ENCODE measurements at places on chromosomes 16 and 17.

GRCh38 chr17:67400193-67400592, 23.1 kb downstream of the PITPNC1 start:
- no peak for DNase-seq

DNA sequence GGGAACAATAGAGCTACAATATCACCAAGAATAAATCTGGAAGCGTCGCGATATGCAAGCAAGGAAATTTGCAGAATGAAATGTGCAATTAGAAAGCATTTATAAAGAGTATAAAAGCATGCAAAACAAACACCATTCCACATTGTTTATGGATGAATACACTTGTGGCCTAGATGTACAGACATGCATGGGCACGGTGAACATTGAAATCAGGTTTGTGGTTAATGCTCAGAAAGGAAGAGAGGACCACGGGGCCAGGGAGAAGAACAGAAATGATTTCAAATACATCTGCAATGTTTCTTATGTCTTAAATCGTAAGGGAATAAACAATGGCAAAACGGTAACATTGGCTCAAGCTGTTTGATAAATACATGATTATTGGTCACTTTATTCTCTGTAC, 235.9 kb downstream of the FOXL1 start:
- DNase-seq, result no peak

- no peak for DNase-seq
These were observed 14.2 kb upstream of the CCL1 start for GRCh38 chr17:34377078-34377823.

DNA sequence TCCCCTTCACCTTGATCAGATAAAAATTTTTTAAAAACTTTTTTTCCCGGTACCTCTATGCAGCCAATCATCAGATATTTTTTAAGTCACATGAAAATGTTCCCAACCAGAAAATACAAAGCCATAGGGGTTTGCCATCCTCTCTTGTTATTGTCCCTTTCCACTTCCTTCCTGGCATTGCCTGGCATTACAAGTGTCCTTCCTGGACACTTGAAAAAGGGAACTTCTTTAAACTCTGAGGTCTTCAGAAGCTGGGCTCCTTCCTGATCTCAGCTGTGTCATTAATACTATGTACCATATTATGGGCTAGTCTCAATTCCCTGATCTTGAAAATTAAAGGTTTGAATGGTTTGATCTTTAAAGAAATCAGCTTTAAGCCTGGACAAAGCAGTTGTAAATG, 64.9 kb downstream of the TEX14 start:
- DNase-seq, result no peak

- no peak for DNase-seq
These were observed 5.8 kb downstream of the ABCA10 start for GRCh38 chr17:69222707-69223258.

DNA sequence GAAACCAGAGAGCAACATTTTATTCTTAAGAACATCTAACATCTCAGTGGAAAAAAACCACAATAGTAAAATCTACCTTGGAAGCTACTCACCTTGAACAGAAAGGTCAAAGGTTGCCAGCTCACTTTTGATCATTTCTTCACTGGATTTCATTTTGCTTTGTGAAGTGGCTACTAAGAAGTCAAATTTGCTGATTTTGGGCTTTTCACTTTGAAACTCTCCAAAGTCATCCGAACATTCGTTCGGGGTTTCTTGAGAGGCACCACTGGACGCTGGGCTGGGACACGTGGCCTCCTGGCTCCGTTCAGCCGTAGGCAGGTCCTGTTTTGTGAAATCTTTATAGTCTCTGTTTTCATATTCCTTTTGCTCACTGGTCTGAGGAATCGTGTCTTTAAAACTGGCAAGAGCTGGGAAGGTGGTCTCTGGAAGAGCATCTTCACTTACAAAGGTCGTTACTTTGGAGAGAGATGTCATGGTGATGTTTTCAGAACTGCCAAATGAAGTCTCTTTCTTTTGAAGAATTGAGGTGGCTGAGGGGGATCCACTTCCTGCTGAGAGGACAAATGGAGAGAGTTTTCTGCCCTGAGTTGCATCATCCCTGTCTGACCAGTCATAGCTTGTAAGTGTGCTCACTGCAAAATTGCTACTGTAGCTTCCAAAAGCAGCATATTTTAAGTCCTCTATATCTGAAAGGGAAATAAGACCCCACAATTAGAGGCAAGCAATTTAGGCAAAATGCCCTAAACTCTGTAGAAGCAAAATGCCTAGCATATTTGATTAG, 52.4 kb downstream of the DUSP14 start:
- no peak for DNase-seq

DNA sequence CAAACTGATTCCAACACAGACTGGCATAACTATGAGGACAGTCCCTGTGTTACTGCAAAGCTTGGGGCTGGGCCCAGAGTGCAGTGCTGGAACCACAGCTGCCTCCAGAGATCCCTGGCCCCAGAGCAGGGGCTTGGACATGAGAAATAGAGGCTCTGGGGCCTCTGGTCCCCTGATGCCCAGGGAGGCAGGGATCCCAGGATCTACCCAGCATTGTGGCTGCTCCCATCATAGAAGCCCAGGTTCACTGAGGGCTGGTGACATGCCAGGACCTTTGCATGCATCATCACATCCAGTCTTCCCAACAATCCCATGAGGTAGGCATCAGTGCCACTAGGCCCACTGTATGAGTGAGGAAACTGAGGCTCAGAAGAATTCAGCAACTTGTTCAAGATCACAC, 95.8 kb downstream of the TMEM132E start:
- DNase-seq, result no peak

- no peak for DNase-seq
These were observed 74.5 kb downstream of the ABCC6 start for GRCh38 chr16:16148755-16149154.

- no peak for DNase-seq
These were observed 75.3 kb upstream of the TBC1D3K start for GRCh38 chr17:37848690-37849616.

GRCh38 chr17:386141-386876, 33.7 kb upstream of the RPH3AL start:
- no peak for DNase-seq

GRCh38 chr16:65119901-65120401, 1.9 kb downstream of the CDH11 start:
- DNase-seq, result no peak

DNA sequence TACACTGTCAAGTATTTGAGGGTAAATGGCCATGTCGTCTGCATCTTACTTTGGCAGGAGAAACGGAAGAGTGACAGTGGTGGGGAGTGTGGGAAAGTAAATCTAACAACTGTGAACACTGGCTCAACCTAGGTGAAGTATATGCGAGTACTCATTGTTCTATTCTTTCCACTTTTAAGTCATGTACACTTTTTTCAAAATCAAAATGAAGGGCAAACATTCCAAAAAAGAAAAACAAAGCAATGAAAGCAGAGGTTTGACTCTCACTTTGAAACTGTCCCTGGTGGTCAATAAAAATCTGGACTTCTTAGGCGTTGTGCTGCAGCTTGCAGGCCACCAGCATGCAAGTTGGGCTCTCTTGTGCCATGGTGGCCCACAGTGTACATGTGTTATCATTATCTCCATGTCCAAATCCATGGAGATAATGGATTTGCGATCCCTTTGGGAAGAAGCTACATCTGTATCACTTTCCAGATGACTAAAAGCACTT, 32.7 kb downstream of the STAT5B start:
- no peak for DNase-seq

- DNase-seq, result no peak
These were observed 873 bp downstream of the SETD1A start for GRCh38 chr16:30958175-30959079.

GRCh38 chr16:79721270-79721669, 120.7 kb upstream of the MAF start:
- DNase-seq, result no peak

GRCh38 chr16:49356728-49357488, 16.7 kb upstream of the C16orf78 start:
- no peak for DNase-seq

GRCh38 chr17:18997650-18998196, 6.8 kb downstream of the FAM83G start:
- DNase-seq, result no peak

DNA sequence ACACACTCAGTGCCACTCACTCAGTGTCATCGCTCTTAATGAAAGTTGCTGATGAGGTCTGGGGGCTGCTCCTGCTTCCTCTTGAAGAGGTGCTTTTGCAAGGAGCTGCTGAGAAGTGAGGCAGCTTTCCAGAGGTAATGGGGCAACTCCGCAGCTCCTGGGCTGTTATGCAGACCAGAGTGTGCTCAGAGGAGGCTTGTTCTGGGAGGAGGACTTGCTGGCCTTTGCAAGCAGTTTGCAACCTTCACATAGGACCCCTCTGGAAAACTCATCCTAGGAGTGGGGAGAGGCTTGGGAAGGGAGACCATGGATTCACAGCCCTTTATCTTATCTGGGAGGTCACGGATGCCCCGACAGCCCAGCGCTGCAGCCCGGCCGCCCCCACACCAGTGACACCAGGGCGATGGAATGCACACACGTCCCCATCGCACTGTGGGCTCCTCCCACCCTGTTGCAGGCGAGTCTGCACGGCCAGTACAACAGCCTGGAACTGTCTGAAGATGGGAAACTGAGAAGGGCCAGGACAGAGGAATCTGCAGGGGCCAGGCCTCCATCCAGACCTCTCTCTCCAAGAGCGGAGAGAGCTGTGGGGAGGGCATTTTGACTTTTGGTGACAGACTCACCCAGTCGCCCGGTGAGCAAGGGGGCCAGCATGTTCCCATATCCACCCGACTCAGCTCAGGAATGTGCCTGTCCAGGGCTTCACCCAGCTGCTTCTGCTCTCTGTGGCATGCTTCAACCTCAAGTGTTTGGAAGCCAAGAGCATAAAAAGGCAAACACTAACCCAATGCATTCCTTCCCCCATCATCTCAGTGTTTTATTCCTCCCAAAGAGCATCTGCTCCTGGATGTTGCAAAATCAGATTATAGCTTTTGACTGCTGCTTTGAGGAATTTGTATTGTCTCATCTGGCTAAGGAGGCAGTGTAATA, 78.6 kb upstream of the ZNF469 start:
- no peak for DNase-seq

DNA sequence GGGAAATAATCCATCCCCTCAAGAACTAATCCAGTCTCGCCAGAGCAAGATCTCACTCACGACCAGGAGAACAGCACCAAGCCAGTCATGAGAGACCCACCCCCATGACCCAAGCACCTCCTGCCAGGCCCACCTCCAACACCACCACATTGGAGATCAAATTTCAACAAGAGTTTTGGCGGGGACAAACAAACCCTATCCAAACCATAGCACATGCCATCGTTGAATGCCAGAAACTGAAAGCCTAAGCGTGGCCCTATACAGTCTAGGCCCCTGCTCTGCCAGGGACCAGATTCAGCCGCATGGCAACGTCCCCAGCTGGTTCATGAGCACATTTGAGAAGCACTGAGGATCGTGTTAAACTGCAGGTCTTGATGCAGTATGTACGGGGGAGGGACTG, 57.3 kb downstream of the AXIN2 start:
- DNase-seq, result no peak

GRCh38 chr16:23182679-23183542, at the start of gene SCNN1G:
SCNN1G (plus strand) TSS chr16:23182745; CDS start chr16:23186272, 3,527 bp downstream.
- no peak for DNase-seq

DNA sequence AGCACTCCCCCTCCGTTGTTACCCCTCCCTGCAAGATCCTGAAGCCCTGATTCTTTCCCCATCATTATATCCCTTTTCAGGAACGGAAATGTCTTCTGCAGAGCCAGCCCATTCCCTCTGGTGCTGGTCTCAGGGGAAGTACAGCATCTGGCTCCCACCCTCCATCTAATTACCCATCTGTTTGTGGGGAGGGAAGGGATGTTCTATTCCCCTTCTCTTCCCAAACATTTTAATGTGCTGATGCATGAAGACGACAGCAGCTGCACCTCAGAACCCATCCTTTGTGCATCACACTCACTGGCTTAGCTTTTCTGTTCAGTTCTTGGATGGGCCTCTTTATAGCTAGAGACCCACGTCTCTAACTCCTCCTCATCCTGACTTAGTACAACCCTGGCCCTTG, 367.2 kb downstream of the CDH13 start:
- DNase-seq, result no peak

DNA sequence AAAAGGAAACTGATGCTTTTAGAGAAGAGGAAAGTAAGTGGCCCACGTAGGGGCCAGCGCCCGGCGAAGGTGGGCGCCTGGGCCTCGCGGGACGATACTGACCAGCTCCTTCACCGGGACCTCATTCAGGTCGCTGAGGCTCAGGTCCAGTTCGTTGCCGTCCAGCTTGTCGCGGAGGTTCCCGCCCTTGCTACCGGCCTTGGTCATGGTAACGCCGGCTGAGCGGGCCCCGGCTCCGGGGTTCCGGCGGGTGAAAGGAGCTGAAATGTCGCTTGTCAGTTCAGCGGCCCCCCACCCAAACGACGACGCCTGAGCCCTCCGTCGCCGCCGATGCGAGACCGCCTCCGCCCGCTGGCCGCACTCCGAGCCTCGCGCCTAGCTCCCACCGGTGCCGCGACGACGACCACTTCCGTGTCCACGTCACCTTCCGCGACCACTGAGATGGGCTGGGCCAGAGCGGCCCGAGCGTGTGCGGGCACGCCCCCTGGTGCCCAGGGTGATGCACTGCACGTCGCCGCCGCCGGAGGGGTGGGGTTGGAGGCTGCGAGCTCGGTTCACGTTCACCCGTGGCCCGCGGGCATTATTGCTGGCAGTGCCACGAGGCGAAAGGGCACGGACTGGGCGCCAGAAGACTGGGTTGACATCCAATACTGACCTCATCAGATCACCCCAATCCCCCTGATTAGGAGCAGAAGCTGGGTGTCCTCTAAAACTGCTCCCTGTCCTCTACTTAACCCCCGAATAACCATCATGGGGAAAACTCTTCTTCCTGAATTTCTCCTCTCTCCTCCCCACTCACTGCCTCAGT, at the start of gene LRRC59:
LRRC59 (minus strand) TSS at position 413 of the 808 bp plus-strand sequence; CDS start at position 207, 206 bp downstream.
- peak; percentile 33 for DNase-seq

DNA sequence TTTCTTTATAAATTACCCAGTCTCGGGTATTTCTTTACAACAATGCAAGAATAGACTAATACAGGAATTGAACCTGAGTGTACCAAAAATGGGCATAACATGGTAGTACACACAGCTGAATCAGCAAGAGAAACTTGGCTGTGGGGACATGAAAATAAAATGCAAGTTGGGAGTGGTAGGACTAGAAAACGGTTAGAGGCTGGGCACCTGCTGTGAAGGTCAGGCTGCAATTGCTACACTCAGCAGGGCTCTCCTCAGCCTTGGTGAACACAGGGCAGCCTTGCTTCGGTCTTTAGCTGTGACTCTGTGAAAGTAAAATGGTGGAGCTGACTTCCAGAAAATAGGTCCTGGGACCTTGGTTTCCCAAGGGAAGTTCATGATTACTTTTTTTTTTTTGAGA, 45.6 kb downstream of the CNGB1 start:
- no peak for DNase-seq

DNA sequence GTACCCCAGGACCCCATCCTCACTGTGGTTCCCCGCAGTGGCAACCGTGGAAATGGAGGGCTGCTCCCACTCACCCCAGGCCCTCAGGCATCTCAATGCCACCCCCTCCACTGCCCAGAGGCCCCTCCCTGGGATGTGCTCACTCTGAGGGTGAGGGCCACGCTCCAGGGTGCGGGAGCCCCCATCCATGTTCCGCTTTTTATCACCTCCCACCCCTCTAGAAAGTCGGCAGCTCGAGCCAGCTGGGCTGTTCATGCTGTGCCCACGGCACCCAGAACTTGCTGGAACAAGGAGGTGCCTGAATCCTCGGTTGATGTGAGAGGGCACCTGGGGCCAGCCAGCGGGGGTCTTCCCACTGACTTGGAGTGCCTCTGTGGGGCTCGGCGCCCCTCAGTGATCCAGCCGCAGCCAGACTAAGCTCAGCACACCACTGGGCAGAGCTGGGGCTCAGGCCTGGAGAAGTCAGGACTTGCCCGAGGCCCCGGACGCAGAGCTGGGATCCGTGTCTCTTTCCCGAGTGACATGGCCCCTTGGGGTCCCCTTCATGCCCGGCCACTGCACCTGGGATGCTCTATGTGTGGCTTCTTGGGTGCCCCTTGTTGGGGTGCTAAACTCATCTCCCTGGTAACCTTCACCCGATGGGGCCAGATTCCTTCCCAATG, 143.1 kb upstream of the GSE1 start:
- no peak for DNase-seq

Measured in cortex of kidney (tissue), 1 donor.